Stimulated activated CD4-positive, alpha-beta T cell treated with anti-CD3 and anti-CD28 coated beads, Interleukin-4, amount 100 ng/mL, for 48 hours (primary cell): ENCODE measurements at places on chromosomes 5 and 9.

GRCh38 chr9:134356496-134357470, 30.5 kb downstream of the RXRA start:
- DNase-seq: no peak

GRCh38 chr5:6358434-6358820, 19.9 kb downstream of the MED10 start:
- DNase-seq: no peak

DNA sequence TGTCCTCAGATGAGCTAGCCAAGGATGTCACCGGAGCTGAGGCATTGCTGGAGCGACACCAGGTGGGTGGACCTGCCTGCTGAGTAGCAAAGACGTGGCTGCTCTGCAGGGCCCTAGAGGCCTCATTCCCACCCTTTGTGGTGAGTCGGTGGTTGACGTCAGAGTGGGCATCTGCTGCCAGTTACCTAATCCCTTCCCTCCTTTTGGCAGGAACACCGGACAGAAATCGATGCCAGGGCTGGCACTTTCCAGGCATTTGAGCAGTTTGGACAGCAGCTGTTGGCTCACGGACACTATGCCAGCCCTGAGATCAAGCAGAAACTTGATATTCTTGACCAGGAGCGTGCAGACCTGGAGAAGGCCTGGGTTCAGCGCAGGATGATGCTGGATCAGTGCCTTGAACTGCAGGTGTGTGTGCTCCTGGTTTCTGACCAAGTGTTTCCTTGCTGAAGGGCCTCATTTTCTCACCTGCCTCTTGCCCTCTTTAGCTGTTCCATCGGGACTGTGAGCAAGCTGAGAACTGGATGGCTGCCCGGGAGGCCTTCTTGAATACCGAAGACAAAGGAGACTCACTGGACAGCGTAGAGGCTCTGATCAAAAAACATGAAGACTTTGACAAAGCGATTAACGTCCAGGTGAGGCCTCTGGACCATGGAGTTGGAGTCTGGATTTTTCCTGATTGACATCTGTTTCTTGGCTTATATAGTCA, 48.9 kb downstream of the DYNC2I2 start:
- no peak for DNase-seq

GRCh38 chr5:175288048-175288621, 155.8 kb downstream of the DRD1 start:
- DNase-seq: no peak

- DNase-seq: no peak
Observed at GRCh38 chr9:78130004-78130403, 98.4 kb upstream of the GNAQ start.

- no peak for DNase-seq
Observed at GRCh38 chr5:128684961-128685360, 146.9 kb upstream of the FBN2 start.

DNA sequence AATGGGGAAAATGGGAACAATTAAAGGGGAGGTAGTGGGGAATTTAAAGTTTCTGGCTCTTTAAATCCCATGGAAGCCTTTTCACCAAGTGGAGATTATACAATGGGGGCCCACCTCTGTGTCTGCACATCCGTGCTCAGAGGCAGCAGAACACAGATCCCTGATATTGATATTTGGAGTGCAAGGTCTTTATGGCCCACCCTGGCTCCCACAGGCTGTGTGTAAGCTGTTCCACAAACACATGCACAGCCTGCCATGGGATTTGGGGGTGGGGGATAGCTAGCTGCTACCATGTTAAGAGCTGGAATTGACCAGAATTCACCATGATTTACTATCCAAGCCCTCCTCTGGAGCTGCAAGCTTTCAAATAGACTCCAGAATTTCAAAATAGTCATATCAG, 55.9 kb downstream of the RASGEF1C start:
- no peak for DNase-seq

- DNase-seq: no peak
Observed at GRCh38 chr5:1840071-1840547, 38.9 kb downstream of the NDUFS6 start.

DNA sequence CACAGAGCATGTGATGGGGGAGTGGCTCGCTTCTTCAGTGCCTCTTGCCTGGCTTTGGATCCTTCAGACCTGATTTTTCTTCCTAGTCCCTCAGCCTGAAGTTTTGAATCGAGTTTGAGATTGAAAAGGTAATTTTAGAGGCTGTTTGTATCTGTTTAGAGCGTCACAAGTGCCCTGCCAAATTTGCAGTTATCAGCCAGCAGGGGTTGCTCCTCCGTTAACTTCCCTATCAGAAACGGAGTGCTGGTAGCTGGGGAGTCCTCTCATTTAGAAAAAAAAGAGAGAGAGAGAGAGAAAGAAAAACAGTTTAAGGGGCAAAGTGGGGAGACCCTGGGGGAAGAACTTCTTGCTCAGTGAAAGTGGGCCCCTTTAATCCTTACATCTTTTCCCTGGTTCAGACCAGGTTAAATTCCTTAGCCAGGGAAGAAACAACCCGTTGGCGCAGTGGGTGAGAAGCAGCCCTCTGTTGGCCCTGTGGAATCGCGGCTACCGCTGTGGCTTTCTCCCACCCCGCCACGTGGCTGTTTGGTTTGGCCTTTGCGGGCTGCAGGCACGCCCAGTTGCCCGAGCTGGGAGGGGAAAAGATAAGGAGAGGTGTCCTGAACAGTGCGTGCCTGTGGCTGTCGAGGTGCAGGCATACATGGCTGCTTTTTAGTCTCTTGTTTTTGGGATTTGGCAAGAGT, 576.7 kb upstream of the ACO1 start:
- no peak for DNase-seq

GRCh38 chr9:91818225-91818585, 131.8 kb downstream of the ROR2 start:
- no peak for DNase-seq

GRCh38 chr5:174951151-174951780, 226.9 kb downstream of the MSX2 start:
- peak; percentile 35 for DNase-seq

DNA sequence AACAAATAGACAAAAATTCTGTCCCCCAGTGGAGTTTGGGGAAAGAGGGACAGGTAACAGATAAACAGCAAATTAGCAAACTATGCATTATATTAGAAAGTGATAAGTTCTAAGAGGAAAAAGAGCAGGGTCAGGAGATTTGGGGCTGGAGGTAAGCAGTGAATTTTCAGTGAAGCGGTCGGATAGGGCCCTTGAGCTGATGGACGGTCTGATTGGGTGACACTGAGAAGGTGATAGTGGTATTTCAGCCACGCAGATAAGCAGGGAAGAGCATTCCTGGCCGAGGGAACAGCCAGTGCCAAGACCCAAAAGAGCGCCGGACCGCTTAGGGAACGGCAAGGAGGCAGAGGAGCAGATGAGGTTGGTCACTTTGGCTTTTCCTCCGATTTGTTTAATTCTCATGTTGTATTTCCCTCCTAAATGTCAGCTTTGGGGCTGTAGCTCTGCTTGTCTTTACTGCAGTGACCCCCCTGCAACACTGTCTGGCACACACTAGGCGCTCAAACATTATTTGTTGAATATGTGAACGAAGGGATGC, 1.1 kb upstream of the PTPN3 start:
- DNase-seq: no peak

DNA sequence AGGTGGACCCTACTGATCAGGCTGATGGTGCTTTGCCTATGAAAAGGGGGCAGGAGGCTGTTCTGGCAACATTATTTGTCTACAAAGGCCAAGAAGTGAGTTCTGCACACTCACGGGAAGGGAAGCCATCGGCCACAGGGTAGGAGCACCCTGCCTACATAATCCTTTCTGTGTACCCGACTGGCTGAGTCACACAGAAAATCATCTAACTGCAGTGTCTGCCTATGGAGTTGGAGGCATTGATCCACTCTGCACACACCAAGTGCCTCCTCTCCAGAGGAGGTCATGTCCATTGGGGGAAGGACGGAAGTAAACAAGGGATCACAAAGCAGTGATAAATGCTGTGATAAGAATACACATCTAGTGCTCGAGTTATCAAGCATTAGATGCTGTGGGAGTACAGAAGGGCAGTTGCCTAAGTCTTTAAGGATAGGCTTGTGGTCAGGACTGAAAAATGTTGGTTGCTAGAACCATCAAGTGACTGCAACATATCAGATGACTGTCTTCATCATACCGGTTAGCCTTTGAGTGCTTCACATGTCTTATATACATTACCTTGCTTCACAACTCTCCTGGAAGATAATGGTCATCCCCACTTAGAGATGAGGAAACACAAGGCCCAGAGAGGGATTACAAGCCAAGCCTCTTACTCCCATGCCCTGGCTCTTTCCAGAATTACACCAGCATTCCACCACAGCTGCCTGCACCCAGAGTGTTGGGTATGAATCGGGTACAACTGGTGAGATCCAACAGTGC, 1.3 kb upstream of the SLC2A8 start:
- no peak for DNase-seq

GRCh38 chr9:124761710-124762109, 9.4 kb downstream of the NR6A1 start:
- DNase-seq: no peak

- no peak for DNase-seq
Observed at GRCh38 chr5:176373100-176373818, 8.0 kb downstream of the ARL10 start.

DNA sequence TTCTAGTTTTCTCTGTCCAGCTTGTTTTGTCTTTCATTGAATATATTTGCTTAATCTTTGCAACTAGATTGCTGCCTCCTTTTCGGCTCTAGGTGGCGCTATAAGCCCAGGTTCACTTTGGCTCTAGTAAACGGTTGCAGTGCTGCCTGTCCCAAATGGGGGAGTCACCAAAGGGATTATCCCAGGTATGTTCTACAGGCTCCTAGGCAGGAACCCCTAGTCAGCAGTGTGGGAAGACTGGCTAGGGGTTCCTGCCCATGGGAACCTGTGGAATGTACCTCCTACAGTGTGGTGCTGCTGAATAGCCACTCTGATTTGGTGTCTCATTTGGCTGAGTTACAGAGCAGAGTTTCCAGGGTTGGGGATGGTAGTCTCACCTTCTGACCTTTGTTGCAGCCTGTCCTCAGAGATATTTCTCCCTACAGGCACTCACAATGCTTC, 85.2 kb downstream of the ARSB start:
- DNase-seq: peak; percentile 3
